ENCODE measurements at places on chromosomes 5 and 9.

DNA sequence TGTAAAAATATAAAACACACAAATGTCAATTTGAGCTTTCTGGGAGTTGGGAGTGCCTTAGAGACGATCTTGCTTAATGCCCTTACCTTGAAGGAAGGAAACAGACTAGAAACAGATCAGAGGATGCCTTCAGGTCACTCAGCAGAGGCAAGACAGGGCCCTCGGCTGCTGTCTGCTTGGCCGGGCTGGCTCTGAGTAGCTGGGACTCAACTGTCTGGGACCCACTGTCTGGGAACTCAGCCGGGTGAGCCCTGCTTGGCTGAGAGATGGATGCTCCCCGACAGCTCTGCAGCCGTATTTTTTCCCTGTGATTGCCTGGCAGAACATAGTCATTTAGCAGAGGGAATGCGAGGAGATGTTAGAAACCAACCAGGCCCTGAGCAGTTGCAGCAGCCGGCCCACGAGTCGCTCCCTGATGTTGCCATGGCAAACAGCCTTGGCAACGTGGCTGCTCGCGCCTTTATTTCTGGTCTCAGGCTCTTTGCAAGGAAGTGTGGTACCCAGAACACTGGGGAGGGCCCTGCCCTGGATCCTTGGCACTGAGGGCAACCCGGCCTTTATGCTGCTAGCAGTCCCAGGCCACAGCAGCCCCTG, 10.9 kb downstream of the PPARGC1B start:
- no peak for DNase-seq

DNA sequence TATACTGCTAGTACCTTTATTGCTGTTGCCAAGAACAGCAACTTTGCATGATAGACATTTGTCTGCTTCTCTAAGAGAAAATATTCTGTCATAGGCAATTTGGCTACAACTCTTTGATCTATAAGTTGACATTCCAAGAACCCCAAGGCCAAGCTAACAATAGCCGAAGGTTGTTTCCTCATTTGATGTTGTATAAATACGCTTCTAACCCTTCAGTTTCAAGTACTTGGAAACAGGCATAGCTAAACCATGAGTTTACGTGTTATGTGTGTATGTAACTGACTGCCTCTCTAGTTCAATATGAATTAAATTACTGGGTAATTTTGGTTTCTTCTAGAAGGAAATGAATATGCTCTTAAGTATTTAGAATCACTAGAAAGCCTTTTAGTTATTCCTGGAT, 1034.0 kb downstream of the TLE4 start:
- DNase-seq = no peak

- DNase-seq = peak; percentile 70
Observed at GRCh38 chr9:20623021-20623747, 885 bp upstream of the MLLT3 start.

- DNase-seq = peak; percentile 27
Observed at GRCh38 chr5:133235696-133236426, 184.0 kb downstream of the HSPA4 start.

DNA sequence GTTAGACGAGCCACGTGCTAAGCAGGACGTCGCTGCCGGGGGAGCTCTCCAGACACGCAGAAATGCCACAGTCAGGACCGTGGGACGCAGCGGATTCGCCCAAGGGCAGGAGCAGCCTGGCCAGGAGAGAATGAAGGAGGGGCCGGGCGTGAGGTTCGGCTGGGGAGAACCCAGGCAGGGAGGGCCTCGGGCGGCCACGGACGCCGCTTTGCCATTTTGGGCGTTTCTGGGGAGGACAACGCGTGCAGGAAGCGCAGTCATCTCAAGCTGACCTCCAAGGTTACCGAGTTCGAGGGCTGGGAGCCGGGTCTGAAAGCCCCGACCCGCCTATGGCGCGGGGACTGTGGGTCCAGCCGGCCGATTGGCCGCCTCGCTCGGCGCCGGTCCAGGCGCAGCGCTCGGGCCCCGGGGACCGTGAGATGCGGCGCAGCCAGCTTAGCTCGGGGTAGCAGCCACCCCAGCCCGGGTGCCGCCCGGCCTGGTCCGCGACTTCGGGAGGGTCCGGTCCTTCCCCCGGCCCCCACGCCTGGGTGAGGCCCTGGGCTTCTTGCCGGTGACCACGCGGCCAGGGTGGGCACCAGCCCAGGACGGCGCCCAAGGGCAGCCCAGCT, 760 bp upstream of the MAN1B1 start:
- no peak for DNase-seq

GRCh38 chr9:38681747-38682227, 38.1 kb downstream of the FAM240B start:
- no peak for DNase-seq

- DNase-seq = no peak
Observed at GRCh38 chr5:108251350-108251749, 130.5 kb downstream of the FBXL17 start.

DNA sequence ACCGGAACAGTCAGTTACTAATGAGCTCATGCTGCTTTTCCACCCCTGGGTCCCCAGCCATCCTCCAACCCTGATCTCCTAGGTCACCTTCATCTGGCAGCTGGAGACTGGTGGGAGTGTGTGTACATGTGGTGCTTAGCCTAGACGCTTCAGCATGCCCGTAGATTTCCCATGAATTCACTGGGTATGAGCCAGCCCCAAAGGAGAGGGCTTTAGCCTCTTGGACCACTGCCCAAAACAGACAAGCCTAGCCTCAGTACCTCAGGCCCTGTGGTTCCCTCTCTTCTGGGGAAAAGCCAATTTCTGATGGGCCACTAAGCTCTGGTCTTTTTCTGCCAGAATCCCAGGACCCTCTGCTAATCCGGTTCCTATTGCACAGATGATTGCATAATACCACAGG, 48.0 kb upstream of the ASTN2 start:
- DNase-seq = no peak

GRCh38 chr5:133778636-133779035, 166.3 kb upstream of the FSTL4 start:
- DNase-seq = no peak

DNA sequence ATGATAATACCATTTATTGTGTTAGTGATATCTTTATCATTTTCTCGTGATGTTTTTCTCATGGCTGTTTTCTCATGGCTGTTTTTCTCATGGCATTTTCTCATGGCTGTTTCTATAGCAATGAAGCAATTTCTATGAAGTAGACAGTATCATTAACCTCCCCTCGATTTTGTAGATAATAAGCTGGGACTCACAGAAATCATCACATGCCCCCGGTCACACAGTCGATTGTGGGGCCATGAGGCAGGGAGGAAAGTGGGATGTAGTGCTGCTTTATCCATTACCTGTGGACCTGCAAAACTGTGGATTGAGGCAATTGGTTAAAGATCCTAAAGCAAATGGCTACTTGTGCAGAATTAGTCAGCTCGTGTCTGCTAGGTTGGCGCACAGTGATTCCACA, 47.3 kb downstream of the TGFBI start:
- no peak for DNase-seq

DNA sequence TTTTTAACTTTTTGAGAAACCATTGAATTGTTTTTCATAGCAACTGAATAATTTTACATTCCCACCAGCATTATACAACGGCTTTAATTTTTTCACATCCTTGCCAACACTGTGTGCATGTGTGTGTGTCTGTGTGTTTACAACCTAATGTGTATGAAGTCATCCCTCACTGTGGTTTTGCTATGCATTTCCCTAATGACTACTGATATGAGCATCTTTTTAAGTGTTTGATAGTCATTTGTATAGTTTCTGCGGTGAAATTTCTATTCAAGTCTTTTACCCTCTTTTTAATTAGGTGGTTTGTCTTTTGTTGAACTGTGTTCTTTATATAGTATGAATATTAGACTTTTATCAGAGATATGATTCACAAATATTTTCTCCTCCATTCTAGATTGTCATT, 263.1 kb upstream of the COX7C start:
- no peak for DNase-seq

GRCh38 chr5:107919361-107919760, 248.6 kb upstream of the EFNA5 start:
- no peak for DNase-seq

DNA sequence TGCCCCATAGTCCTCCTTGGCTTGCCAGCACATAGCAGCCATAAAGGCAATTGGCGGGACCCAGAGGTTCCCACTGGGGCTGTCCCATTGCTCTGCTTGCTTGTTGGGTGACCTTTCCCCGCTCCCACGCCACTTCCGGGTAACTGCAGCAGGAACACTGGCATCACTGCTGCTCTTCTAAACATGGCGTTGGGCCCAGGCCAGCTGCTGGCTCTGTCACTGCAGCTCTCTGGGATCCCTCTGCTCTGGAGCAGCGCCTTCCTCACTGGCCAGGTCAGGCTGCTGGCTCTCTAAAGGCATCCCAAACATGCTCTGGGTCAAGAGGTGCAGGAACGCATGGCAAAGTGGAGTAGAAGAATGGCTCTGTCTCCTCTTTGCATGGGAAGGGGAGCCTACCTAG, 92.9 kb downstream of the DRD1 start:
- no peak for DNase-seq

DNA sequence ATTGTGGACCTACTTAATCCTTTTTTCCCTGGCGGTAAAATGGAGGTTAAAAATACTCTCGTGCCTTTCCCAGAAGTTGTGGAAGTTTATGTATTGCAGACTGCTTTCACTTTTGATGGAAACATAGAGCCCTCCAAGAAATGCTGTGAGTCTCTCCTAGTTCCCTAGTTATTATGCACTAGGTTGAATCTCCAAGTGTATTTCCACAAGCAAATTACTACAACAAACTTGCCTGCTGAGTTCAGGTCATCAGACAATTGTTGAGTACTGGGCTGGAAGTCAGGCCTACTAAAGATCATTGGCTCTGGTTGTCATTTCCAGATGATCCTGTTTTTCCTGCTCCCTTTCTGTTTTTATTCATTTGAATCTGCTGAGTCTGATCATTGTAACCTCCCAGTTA, 104.1 kb downstream of the CD180 start:
- no peak for DNase-seq

- DNase-seq = no peak
Observed at GRCh38 chr5:129988453-129988852, 84.2 kb downstream of the CHSY3 start.

- no peak for DNase-seq
Observed at GRCh38 chr5:104170926-104171325, 608.3 kb upstream of the NUDT12 start.

GRCh38 chr9:109549386-109549785, 51.3 kb upstream of the PTPN3 start:
- no peak for DNase-seq

DNA sequence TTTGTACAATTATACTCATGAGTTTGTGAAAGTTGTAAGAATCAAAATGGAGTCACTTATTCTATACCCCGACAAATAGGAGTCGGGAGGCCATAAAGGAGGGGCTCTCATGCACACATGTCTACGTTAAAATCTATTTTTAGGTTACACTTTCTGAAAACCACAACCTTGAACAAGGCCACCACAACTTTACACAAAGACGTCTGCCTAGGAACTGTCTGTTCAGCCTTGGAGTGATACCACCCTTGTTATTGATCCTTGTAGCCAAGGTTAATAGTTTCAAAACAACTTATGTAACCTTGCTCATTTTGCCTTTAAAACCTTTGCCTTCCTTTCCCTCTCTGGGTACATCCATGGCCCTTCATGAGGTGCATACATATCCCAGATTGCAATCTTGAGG, 4.1 kb upstream of the NDFIP1 start:
- no peak for DNase-seq

GRCh38 chr9:137435381-137435891, 5.7 kb downstream of the ENTPD8 start:
- DNase-seq = no peak

DNA sequence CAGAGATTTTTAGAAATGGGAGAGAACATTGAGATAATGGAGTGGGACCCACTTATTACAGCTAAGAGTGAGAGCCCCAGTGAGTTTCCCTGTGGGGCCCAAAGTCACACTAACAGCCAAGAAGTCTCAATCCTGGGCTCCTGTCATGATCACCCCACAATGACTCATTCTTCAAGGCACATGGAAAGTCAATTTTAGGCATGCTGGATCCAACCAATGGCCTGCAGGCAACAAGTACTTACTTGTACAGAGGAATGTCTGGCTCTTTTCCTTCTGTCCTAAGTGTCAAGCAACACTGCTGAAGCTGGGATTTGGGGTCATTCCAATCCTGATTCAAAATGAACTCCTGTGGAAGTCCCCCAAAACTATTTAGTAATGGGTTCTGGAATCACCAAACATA, 123.1 kb downstream of the DROSHA start:
- no peak for DNase-seq

Measured in sigmoid colon (tissue), 7 donors.